ENCODE measurements at places on chromosomes 3 and 15.

DNA sequence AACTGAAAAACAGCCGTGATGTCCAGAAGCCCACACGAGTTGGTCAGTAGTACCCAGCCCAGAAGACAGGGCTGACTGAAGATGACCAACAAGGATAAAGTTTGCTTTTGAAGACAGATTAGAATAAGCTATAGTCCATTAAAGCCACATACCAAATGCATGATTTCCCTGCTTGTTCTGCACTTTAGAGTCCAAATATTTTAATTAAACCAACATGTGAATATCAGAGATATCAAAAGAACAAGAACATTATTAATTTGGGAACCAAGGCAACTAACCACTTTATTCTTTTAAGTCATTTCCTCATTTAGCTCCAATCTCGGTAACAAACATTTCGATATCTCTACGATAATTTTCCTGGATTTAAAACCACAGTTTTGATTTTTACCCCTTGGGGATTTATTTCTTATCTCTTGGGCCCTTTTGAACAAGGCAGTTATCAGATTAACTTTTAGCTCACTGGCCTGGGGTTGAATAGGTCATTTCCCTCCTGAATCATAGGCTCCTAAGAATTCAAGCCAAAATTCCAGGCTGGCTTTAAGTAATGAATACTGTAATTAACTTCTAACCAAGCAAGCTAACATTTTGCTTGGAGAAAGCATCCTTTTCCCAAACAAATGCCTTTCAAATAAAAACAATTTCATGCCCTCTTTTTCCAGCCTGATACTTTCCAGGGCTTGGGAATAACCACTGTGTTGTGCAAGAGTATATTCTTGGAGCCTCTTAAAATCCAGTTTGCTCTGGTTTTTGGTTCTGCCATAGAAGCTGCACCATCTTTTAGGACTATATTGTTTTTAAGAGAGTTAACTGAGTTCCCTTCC, 102.9 kb upstream of the NR2E3 start:
- DNase-seq, result peak; percentile 54

GRCh38 chr15:100926258-100926657, 7.1 kb downstream of the LRRK1 start:
- no peak for DNase-seq

- no peak for DNase-seq
These were observed 74.6 kb upstream of the ACAD9 start for GRCh38 chr3:128804811-128805155.

GRCh38 chr3:84965141-84965540, 6.4 kb downstream of the CADM2 start:
- DNase-seq, result no peak

- DNase-seq, result no peak
These were observed 19.2 kb downstream of the PXK start for GRCh38 chr3:58351920-58352319.

DNA sequence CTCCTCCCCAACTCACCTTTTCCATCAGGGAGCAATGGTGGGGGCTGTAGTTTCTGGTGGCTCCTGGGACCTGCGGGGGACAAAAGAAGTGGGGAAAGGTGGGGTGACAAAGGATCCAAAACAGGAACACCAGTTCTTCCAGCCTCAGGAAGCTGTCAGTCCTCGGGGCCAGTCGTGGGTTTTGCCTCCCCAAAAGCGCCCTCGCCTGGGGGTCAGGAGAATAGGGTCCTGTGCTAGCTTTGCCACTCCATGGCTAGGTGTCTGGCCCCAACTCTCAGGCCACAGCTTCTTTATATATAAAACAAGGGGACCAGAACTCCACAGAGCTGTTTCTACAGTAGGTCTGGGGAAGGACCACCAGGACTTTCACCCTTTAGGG, 4.0 kb downstream of the CCDC9B start:
- no peak for DNase-seq

DNA sequence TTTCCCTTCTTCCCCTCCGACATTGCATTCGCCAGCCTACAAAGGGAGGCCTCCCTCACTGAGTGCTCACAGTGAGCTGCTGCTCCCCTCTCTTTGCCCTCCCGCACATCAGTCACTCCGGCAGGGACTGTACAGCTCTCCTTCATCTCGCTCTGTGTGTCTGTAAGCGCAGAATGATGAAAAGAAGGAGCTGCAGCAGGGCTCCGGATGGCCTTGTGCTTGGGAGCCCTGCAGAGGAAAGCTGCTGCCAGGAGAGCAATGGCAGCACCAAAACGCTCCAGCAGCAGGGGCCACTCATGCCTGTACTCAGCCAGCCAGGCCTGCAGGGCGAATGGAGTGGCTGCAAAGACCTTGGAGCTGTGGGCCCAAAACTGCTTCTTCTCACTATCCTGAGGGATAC, 107.0 kb upstream of the NSMCE3 start:
- DNase-seq, result no peak

DNA sequence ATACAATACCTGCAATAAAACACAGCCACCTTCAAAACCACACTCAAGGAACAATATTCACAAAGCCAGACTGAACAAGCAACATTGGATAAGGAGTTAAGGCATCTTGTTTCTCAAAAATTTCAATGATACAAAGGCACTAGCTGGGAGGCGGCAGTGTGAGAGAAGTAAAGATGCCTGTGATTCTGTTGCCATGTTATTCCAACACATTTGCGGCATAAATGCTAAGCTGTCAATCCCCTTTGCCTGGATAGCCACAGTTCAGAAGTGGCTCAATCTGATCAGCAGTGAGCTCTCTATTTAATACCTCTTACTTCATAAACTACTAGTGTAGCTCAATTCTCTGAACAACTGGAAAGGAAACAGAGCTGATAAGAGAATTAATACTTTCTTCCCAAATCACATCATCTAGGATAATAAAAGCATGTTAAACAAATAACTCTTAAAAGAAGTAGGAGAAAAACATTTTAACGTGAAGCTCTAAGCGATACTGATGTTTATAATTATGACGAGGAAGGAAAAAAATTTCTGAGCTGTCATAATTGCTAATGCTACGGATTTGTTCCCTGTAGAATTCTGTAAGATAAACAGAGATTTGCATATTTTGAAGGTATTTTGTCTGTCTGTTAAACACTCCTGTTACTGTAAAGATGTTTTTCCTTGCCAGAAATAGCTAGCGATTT, 358.4 kb downstream of the FOXP1 start:
- DNase-seq, result no peak

DNA sequence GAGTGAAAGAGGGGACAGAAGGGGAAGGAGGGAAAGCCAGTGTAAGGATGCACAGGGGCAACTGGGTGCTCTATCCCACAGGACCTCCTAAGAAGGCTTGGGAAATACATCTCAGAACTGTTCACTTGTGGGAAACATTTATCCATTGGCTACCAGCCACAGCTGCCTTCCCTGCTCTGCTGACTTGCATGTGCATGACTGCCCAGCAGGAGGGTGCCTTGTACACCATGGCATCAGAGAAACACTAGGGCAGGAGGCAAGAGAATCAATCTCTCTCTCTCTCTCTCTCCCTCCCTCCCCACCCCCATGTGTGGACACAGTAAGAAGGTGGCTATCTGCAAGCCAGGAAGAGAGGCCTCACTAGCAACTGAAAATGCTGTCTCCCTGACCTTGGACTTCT, 62.9 kb upstream of the ZBTB38 start:
- peak; percentile 76 for DNase-seq

DNA sequence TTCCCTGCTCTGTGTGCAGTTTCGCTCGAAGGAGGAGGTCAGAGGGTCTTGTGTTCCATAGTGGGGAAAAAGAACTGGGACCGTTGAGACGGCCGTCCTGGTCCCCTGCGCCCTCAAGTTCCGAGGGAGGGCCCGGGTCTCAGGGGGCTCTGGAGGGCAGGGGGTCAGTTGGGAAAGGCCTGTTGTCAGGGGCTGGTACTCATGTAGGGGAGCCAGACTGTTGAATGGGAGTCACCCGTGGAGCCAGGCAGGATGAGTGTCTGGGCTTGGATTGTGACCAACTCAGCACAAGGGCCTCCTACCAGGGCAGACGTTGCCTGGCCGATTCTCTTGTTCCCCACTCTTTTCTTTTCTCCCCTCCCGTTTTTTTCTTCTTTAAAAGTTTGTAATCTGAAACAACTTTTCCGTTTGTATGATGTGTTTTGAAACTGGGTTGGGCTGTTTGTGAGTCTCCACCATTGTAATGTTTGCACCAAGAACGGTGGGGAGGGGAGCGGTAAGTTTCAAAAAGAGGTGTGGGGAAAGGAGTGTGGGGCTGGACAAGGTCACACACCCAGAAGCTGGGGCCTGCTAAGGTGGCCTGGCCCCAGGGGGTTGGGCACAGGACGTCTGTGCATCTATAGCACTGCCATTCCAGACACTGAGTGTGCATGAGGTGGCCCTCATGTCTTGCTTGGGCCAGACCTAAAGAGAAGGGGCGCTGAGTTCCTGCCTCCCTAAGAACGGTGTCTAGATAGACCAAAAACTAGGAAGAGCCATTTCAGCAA, 1.1 kb downstream of the CMTM7 start:
- peak; percentile 67 for DNase-seq

GRCh38 chr3:13274551-13275332, 145.4 kb downstream of the NUP210 start:
- no peak for DNase-seq

DNA sequence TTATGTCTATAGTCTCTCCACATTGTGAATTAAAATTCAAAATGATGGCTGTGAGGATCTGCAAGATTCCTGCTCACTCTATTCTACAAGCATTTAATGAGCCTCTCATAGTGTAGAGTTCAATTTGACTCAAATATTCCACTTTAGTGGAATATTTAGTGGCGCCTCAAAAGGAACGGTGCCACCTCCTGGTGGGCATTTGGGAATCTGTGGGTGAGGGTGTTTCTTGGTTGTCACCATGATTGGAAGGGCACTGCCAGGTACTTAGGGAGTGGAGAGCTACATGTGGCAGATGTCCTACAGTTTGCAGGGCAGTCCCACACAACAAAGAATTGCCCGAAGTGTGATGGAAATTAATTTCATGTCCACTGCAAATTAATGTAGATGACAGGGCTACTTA, 21.5 kb upstream of the KCNMB3 start:
- no peak for DNase-seq

Measured in AG10803 (cell line).